ENCODE measurements at places on chromosomes 7 and 10. TPM values are rescaled to one million over a fixed set of nuclear protein-coding genes. Genes with fewer than 3 reads are reported as not detected.

DNA sequence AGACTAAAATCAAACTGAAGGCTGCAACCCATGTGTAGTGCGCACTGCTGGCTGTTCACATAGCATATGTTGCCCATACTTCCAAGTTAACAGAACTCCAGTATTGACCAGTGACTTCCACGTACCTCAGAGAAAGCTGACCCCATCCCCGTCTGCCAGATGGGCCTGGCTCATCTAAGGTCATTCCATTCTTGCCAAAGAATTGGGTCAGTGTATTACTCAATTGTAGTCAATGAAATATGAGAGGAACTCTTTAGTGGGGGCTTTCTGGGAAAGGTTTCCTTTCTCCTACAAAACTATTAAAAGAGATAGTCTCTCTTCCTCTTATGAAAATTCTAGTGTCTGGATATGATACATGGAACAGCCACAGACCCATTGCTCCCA is 238.6 kb downstream of the COBL start:
- DNase-seq: no peak

PARP12 gene
- 2.2 TPM for total RNA-seq

DNA sequence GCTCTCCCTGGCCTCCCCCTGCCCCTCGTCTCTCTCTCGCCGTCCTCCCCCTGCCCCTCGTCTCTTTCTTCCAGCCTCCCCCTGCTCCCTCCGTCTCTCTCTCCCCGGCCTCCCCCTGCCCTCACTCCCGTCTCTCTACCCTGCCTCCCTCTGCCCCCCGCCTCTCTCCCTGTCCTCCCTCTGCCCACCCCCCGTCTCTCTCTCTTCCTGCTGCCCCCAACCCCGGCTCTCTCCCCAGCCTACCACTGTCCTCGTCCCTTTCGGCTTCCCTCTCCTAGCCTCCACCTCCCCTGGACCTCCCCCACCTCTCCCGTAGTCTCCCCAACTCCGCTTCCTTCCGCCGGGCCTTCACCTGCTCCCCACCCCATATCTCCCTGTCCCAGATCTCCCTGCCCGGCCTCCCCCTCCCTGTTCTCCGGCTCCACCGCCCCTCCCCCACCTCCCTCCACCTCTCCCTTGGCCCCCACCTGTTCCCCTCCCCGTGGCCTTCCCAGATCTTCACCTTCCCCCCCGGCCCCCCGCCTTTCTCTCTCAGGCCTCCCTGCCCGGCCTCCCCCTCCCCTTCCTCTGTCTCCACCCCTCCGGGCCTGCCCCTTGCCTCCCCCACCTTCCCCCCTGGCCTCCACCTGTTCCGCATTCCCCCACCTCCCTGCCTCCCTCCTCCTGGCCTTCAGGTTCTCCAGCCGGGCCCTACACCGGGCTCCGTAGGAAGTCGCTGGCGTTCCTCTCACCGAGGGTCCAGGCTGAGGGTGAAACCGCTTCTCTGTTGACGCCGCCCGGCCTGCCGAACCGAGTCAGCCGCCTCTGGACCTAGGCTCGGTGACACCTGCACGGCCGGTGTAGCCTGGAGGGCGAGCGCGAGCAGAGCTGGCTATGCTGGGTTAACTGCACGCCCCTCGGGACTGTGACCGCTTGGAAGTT is 1.2 kb downstream of the GET4 start:
- DNase-seq: no peak

GRCh38 chr7:80172387-80172786 is 37.8 kb downstream of the GNAI1 start:
- DNase-seq: no peak

- DNase-seq: no peak
These were observed 84.6 kb upstream of the ZNF438 start for GRCh38 chr10:31116226-31116625.

LIPK gene
- not detected for total RNA-seq
